Glutamatergic neuron (in vitro differentiated cells): ENCODE measurements at places on chromosomes 13 and 19.

- DNase-seq: no peak
Measured at GRCh38 chr19:43454031-43454430, 11.4 kb downstream of the LYPD3 start.

- peak; percentile 20 for DNase-seq
Measured at GRCh38 chr13:50842990-50843256, 569 bp downstream of the DLEU7 start.

DNA sequence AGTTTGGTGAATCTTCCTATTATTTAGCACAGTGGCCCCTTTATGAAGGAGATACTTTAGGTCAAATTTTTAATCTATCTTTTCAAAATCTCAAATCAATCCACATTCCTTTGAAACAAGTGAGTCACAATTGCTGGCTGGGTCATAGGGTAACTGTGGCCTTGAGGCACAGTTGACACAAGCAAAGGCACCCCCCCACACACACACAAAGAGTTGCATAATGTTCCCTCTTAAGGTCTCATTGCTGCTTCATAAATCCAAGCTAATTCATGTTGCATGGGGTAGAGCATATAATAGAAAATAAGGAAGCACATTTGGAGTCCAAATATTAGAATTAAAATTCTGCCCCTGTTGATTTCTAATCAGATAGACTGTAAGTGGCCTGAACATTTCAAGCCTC lies 171.5 kb downstream of the DLEU7 start:
- no peak for DNase-seq

GRCh38 chr19:19274716-19275565 lies 1.8 kb upstream of the TM6SF2 start:
- DNase-seq: no peak

DNA sequence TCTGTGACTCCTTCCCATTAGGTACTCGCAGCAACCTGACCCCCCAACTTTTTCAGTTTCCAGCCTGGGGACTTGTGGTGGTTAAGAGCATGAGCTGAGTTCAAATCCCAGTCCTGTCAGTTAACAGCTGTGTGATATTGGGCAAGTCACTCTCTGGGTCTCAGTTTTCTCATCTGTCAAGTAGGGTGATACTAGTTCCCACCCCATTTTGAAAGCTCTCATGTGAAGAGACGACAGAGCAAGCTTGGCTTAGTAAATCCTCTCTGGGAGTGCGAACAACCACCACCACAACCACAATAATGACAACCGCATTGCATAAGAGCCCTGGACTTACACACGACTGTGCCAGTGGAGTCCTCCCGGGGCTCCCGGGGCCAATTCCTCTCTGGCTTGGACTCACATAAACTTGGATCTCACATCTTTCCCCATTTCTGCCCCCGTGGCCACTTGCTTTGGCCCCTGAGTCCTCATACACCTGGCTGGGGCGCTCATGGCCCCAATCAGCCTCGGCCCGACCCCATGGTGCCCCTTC lies 454 bp downstream of the BLVRB start:
- no peak for DNase-seq

- DNase-seq: no peak
Measured at GRCh38 chr13:75796825-75797224, 160.7 kb downstream of the LMO7 start.

DNA sequence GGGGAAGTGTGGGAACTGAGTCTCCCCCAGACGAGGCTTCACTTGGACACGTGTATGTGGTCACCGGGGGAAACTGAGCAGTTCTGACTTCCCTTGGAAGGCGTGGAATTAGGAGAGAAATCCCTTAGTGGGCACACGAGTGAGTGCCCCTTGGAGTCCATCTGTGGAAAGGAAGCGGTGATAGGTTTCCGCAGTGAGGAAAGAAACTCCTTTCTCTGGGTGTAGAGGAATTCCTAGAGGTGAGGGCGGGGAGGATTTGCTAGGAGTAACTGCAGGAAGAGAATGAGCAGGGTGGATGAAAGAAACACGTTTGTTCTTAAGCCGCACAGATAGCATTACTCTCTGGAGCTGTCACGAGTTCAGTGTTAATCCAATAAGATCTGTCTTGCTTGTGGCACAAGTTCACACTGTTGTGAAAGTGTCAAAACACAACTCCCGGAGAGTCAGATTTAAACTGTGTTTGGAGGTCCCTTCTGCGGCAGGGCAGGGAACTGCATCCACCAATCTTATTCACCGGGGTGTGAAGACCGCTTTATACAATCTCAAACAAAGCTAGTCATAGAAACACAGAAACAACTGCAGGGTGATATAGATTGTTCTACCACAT lies 1.2 kb downstream of the KL start:
- no peak for DNase-seq

DNA sequence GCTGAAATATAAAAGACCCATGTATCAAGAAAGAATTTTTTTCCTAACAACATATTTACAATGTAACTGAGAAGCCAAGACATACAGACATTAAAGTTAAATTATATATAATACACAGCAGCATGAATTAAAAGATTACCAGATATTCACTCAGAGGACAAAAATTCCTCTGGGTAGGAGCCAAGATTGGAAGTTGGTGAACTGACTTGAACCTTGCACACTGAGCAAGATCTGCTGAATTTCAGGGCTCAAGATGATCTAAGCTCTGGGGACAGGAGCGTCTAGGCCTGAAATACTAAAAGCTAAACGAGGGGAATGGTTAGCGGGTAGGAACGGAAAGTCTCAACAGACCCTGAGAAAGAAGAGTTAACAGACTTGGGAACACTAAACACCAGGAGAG lies 8.5 kb downstream of the FOXO1 start:
- DNase-seq: no peak

DNA sequence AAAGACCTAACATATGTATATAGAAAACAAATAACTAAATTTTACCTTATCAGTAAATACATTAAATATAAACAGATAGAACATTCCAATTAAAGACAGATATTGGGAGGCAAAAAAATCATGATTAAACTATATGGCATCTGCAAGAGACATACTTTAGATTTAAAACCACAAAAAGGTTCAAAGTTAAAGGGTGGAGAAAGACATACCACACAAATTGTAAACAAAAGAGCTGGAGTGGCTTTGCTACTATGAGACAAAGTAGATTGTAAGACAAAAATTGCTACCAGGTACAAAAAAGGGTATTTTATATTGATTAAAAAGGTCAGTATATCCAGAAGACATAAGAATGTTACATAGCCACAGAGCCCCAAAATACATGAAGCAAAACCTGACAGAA lies 200.2 kb downstream of the KCNRG start:
- DNase-seq: no peak

GRCh38 chr13:35473802-35474201 lies 2.7 kb downstream of the MAB21L1 start:
- no peak for DNase-seq

DNA sequence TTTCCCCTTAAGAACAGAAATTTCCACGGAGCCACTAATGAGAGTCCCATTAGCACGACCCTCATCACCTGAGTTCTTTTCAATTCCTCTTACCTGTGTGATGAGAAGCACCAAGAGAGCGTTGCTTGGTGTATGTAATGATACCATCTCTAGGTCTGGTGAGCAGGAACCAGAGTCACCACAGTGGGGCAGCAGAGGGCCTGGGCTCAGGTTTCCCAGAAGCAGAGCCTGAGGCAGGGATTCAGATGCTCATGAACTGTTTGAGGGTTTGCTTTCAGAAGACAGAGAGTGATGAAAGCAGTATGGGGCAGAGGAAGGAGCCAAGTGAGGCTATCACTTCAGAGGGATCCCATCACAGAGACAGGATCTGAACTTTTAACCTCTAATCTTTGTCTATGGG lies 3.1 kb upstream of the PTPRH start:
- peak; percentile 49 for DNase-seq

- DNase-seq: peak; percentile 79
Measured at GRCh38 chr19:15280915-15281683, 48.9 kb upstream of the EPHX3 start.

- DNase-seq: no peak
Measured at GRCh38 chr13:110368408-110368807, 61.3 kb downstream of the COL4A2 start.

- no peak for DNase-seq
Measured at GRCh38 chr13:89751432-89751930, 1596.0 kb upstream of the MIR17HG start.

GRCh38 chr13:21138561-21138960 lies 37.8 kb downstream of the SKA3 start:
- no peak for DNase-seq

- DNase-seq: peak; percentile 75
Measured at GRCh38 chr19:45125975-45126493, 33.1 kb downstream of the PPP1R37 start.

- DNase-seq: no peak
Measured at GRCh38 chr19:5941673-5942072, 27.6 kb downstream of the CAPS start.

GRCh38 chr19:51195616-51196015 lies 29.3 kb upstream of the CD33 start:
- DNase-seq: no peak

- no peak for DNase-seq
Measured at GRCh38 chr13:47875201-47875600, 125.9 kb downstream of the SUCLA2 start.

DNA sequence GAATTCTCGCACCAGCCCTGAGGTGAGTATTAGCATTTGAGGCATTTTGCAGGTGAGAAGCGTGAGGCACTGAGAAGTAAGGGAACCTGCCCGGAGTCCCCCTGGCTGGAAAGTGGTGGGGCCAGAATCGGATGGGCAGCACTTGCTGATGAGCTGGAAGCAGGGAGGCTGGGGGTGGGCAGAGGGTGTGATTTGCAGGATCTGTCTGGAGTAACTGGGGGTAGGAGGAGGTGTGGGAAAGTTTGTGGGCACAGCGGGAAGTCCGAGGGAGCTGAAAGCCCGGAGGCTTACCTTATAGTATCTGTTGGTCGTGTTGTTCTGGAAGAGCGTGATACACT lies 20.1 kb downstream of the PRKD2 start:
- no peak for DNase-seq

- DNase-seq: peak; percentile 91
Measured at GRCh38 chr19:38362076-38362945, 12.1 kb upstream of the PSMD8 start.
